ENCODE measurements at places on chromosomes 3 and 15.

GRCh38 chr3:171556148-171556547 is 95.9 kb upstream of the TNIK start:
- no peak for DNase-seq

GRCh38 chr3:51243924-51244323 is 141.2 kb upstream of the MANF start:
- DNase-seq, result no peak

- DNase-seq, result no peak
Observed at GRCh38 chr3:49673121-49673714, 933 bp upstream of the APEH start.

DNA sequence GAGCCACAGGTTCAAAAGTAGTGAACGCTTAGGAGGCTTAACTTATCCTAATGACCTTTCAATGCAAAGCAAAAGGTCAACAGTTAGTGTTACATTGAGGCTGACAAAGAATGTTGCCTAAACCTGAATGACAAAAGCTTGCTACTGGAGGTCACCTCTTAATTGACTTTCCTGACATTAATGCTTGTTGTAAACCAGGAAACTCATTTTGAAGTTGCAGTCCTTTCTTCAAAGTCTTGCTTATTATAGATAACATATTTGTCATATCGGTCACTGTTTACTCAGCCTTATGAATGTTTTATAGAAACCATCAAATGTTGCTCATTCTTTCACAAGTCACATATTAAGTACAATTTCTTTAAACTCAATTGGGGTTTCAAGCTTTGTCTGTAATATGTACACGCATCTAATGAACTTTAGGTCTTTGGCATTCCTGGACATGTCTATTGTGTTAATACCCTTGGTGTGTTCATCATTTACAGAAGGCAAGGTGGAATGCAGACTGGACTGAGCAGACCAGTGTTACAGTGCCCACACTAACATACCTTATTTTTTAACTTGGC is 488.2 kb upstream of the NECTIN3 start:
- no peak for DNase-seq

DNA sequence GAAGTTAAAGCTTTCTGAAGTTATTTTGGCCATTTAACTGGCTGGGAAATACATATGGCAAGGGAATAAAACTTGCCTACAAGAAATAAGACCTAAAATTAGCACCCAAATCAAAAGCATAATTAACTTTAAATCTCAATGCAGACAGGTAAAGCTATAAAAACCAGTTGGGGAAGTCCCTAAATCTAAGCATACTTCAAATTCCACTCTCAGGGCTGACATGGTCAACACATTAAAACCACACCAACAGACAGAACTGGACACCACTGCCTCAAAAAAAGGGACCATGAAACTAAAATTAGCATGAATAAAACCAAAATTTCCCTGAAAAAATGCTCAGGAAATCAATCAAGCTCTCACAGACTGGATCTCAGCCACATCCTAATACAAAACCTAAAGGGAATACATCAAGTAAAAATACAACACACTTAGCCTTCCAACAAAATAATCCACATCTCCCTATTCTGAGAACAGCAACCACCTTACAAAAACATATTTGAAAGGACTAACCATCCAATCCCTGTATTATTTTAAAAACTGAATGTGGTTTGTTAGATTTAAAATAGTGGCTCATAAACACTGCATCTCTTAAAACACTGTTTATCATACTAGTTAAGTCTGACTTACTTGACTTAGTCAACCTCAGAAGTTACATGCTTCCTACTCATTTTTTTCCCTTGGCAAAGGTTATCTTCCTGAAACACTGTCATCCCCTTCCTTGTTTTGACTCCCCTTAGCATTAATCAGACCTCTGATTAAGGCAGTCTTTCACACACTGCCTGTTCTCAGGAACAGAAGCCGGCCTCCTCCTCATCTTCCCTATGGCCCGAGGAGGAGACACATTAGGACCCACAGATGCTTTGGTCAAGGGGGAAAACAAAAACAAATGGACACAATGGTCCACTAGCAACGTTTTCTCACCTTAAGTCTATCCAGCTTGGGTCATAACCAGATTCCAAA is 8.3 kb downstream of the TRA2B start:
- no peak for DNase-seq

DNA sequence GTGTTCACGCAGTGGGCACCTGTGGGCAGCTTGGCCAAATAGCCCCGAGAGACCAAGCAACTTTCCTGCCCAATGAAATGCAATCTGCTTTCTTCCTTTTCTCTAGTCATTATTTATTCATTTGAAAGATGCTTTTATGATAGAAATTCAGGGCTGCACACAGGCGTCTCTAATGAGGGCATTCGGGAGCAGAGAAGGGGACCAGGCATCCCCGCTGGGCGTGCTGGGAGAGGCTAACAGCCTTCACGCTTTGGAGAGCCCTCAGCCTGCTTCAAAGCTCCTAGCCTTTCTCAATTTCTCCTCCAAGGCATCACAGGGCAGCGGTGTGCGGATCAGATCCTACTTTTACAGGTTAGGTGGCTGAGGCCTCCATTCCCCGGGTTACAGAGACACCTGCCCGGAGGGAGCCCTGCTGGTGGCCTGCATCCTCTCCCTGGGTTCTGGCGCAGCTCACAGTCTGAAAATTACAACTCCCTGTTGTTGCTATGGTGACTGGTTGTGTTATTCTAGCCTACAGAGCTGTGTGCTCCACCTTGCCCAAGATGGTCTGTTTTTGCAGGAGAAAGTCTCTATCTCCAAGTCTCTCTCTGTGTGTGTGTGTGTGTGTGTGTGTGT is 21.8 kb upstream of the KLF13 start:
- no peak for DNase-seq

DNA sequence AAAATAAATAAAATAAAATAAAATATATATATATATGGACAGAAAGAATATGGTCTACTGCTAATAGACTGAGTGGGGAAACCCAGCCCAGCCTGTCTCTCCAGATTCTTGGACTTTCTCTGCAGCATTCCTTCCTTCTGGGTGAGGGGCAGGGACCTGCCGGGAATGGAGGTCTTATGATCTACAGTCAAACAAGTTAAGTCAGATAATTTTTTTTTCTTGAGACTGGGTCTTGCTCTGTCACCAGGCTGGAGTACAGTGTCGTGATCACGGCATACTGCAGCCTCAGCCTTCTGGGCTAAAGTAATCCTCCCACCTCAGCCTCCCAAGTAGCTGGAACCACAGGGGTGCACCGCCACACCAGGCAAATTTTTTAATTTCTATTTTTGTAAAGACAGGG is 33.5 kb upstream of the ZNF774 start:
- DNase-seq, result no peak

DNA sequence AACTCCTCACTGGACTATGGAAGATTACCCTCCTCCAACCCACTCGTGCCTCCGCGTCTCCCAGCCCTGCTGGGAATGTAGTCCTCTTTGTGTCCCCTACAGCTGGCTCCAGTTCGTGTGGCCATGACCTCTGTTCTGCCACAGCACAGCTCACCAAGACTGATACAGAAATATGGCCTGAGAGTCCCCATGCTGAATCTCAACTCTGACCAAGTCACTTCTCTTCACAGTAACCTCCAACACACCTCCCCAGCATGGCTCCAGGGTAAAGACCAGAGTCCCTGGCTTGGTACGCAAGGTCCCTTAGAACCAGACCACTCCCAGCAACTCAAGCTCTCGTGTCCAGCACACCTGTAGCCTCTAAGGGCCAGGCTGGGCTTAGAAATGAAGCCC is 2.3 kb upstream of the COL7A1 start:
- no peak for DNase-seq

DNA sequence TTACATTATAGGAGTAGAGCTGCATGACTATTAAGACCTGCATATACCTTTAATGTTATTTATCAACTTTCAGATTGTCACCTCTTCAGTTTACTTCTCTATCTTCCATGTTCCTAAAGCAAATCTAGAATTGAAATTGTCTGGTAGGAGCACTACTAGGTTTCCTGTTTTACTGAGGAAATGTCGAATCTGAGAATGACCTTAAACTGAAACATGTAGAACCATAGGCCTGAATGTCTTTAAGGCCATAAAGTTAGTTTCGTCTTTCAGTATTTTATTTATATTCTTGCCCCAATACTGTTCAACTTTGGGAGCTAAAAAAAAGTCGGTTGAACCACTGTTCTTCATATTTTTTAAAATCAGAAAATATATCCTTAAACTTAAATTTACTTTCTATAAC is 92.7 kb downstream of the IL1RAP start:
- DNase-seq, result no peak

- no peak for DNase-seq
Observed at GRCh38 chr3:54564374-54564925, 363.4 kb downstream of the LRTM1 start.

DNA sequence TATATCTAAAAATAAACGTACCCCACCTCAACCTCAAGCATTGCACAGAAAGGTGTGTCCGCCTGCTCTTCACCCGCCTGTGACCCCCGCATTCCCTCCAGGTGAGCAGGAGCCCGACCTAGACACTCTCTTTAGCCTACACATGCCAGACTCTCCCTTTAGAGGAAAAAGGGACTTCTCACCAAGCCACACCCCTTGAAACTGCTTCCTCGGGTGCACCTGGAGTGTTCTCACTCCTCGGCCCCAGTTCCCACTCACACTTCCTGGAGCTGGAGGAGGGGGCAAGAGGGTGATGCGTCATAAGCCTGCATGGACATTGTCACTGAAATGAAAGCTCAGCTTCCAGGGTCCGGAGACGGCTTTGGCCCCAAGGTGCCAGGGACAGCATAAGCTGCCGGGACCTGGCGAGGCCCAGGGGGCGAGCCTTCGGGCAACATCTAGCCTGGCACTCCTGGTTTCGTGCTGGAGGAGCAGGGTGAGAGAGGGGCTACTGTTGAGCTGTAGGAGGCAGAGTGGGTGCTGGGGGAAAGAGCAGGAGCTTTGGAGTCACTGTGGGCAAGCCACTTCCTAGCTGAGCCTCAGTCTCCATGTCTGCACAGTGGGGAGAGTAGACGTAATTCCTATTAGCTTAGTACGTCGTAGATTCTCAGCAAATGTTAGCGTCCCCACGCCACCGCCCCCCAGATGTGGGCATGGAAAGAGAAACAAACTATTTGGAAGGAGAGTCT is 9.8 kb upstream of the MUC4 start:
- DNase-seq, result no peak

DNA sequence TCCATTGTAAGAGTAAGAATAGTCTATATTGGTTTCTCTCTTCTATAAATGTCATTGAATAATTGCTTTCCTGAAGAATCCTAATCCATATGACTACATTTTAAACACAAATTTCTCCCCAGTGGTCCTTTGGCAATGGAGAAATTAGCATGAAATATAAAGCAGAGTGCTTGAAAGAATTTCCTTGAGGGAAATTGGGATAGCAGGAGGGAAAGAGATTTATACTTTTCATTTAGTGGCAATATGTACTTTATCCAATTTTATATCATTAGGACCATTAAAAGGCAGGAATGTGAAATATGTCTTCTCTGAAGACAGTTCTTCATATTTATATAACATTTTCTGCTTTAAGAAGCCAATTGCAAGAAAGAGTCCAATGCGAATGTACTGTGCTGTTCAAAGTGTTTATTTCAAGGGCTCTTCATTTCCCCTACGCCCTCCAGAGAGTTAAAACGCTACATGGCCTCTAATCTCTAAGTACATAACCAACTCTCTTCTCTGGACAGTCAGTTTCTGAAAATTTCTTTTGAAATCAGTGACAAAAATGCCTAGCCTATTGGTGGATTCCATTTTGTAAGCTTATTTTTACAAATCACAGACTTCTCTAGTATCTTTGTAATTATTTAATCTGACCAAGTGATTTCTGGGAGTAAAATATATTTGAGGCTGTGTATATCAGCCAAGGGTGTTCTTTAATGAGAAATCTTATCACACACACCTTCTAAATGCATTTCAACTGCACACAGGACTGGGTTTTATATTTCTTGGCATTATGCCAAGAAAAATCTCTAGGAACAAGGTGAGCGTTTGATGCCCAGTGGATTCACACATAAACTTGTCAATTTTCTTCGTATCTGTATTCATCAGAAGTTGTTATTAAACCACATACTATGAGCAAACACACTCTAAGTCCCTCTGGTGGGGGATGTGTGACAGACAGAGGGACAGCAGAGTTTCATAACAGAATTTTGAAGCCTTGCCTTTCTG is 51.2 kb downstream of the KCNAB1 start:
- no peak for DNase-seq

- DNase-seq, result no peak
Observed at GRCh38 chr15:97566961-97567360, 393.5 kb upstream of the ARRDC4 start.

DNA sequence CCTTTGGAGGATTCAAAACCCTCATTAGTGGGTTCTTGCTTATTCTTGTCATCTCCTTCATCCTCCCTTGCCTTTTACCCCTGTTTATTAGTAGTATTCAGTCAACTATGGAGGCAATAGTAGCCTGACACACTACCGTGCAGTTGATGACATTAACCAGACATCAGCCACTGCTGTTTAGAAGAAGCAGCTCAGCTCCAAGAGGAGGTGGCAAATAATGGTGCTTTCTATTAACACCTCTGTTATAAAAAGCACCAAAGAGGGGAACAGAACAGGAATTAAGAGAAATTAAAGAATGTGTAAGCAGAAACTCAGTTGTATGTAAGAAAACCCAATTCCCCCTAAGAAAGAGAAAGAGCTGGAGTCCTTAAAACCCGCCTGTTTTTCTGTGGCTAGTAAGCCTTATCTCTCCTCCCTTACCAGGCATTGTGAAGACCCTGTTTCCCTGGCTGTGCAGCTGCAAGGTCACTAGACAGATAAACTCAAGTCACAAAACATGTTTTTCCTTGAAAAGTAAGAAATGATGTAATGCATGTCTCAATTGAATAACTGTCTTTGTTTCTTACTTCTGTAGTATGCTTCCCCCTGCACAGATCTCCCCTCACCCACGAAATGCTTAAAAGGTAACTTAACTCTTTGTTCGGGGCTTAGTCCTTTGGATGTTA is 21.2 kb downstream of the CCR4 start:
- DNase-seq, result no peak

DNA sequence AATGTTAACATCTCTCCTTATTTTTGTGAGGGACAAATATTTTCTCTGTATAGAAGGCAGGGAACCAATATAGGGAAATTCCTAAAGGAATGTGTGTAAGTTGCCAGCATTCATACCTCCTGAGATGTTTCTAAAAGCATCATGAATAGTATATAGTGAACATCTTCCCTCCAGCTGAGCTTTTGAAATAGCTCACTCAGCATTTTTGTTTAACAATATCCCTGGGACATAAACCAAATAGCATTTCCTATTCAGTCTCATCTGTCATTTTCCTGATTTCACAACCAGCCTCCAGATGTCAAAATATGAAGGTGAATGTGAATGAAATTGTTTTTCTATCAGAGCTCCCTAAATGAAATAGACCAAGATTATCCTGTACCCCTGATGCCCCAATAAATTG is 137.2 kb downstream of the PPM1L start:
- no peak for DNase-seq

DNA sequence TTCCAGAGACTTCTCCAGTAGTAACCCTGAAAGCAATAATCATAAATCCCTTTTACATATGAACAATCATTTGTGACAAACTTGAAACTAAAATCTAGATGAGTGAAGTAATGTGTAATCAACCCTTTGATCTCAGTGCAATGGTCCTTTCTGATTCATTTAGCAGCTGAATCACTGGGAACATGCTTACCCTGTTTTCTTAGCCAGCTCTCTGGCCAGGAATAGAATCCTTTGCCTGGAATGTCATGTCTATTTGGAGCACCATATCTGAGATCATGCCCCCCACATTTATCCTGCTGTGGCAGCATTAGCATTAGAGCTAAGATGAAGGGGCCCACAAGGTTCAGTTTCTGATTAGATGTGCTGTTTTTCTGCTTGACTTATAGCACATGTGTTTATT is 309.8 kb downstream of the OXSM start:
- DNase-seq, result no peak

Measured in stimulated activated CD4-positive, alpha-beta T cell treated with anti-CD3 and anti-CD28 coated beads, TNF-alpha, amount 100 ng/mL, for 48 hours (primary cell).